Urothelium cell line (cell line): ENCODE measurements at places on chromosomes 3 and 15.

DNA sequence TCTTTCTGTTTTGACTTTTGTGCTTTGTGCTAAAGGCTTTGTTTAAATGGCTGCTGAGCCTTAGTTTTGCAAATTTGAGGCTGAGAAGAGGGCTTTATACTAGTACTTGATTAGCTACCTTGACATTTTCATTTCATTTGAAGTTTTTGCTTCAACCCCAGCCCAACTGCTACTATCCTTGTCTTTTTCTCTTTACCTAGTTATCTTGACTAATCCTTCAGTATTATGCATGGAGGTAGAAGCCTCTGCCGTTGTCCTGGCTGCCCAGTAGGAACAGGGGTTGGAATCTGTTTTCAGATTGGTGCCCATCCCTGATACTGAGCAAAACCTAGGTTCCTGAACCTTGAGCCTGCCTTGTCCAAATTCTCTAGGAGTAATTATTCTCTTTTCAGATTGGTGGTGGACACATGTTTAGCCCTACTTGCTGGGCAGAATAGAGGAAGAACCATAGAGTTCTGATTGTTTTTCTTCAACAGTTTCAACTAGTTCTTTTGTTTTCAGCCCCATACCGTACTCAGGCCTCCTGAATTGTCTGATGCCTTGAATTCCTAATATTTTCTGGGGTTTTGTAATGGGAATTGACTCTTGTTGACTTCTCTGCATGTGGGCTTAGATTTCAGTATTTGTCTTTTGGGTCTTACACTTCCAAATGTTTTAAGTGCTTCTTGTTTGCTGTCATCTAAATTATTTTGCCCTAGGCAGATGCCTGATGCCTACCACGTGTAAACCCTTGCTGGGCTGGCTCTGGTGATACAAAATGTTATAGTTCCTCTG, 143.2 kb downstream of the DOCK3 start:
- DNase-seq = no peak

DNA sequence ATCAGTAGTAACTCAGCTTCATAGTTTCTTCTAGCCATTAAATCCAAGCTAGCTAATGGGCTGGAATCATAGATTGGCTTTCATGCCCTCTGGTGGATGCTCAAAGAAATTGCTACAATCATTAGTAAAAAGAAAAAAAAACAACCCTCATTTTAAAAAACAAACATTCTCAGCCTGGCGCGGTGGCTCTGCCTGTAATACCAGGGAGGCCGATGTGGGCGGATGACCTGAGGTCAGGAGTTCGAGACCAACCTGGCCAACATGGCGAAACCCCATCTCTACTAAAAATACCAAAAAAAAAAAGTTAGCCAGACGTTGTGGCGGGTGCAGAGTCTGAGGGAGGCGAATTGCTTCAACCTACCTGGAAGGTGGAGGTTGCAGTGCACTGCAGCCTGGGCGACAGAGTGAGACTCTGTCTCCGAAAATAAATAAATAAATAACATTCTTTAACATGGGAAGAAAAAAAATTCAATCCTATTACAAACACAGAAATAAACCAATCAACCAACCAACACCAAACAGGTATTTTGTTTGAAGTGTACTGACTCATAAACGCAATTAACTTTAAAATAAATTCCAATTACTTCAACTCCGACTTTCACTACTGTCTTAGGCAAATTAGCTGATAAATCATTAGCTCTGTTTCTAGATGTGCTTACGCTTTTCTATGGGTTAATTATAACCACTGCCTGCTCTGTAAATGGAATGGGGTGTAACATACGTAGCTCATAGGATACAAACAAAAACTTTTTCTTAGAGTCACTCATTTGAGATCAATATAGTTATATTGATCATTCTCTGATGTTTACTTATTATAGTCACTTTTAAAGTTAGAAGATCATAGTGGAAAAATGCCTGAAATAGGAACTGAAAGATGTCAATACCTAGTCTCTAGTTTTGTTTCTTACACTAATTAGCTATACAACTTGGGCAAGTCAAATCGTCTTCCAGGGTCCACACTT, 24.9 kb downstream of the TMEM207 start:
- peak; percentile 57 for DNase-seq

DNA sequence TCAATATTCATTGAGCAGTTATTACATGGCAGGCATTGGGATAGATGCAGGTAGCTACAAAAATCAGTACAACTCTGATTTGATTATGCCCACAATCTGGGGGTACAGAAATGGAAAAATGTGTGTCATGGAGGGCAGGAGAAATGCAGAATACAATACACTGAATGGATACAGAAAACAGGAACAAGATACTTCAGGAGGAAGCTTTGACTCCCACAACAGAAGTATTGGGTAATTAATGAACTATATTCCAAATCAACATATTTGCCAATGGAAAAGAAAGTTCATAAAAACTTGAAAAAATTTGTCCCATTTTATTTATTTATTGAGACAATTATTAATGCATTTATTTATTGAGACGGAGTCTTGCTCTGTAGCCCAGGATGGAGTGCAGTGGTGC, 207.0 kb downstream of the SUCLG2 start:
- no peak for DNase-seq

DNA sequence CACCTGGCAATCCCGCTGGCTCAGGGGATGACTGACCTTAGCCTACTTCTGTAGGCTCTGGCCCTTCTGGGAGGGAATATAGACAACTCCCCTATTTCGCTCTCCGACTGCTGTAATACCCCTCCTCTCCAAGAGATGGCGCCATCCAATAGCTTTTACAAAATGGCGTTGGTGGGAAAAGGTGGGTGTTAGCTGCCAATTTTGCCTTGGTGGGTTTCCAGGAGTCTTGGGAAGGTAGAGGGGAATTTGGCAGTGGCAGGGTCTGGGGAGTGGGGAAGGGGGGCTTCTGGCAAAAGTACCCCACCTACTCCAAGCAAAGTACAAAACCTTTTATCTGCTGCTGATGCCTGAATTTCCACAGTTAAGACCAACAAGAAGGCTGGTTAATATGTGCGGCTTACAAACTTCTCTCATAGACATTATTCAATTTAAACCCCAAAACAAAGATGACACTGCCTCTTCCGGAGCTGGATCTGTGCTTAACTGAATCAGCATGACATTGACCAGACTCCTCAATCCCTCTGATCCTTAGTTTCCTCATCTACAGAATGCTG, 62.1 kb downstream of the RASGRF1 start:
- DNase-seq = peak; percentile 73

DNA sequence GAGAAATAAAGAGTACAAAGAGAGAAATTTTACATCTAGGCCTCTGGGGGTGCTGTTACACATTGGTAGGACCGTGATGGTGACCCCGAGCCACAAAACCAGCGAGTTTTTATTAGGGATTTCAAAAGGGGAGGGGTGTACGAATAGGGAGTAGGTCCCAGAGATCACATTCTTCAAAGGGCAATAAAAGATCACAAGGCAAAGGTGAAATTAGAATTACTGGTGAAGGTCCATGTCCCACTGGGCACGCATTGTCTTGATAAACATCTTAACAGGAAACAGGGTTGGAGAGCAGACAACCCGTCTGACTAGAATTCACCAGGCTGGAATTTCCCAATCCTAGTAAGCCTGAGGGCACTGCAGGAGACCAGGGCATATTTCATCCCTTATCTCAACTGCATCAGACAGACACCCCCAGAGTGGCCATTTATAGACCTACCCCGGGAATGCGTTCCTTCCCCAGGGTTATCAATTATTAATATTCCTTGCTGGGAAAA, 4.3 kb downstream of the IRAK2 start:
- no peak for DNase-seq
